LNCaP clone FGC (cell line): ENCODE measurements at places on chromosomes 1 and 21.

GRCh38 chr1:63906047-63906704, 132.4 kb downstream of the ROR1 start:
- no peak for DNase-seq

GRCh38 chr1:67677408-67677807, 7.6 kb upstream of the GADD45A start:
- DNase-seq, result no peak

DNA sequence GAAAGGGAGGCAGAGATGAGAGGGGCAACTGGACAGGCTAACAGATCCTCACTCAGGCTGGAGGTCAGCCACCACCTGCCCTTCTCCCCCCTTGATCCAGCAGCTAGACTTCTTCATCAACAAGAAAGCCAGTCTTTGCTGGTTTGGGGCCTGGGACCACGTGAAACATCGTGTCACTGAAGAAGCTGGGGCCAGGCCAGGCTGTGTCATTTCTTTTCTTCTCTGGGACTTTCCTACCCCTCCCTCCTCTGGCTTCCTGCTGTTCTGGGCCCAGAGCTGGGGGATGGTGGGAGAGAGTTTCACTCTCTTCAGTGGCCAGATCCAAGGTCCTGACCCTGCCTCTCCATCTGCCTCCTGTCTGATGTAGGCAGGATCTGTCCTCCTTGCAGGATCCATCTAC, 18.1 kb upstream of the SLC26A9 start:
- no peak for DNase-seq

DNA sequence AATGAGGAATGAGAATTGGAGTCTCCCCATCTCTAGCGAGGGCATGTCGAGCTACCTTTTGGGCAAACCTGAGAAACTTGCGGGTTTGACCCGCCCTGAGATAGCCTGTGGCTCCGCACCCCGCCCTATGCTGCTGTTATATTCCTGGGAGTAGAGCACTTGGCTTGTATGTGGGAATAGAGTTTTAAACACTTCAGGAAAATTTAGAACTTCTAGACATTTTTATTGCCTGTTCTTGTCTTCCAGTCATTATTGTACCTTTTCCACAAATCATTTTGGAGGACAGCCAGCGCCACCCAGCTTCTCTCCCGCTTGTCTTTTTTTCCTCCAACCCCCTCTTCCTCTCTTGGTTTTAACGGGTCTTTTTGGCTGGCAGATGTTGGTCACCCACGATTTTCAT, 738 bp downstream of the GNPAT start:
- no peak for DNase-seq

GRCh38 chr1:208047476-208047934, 136.6 kb upstream of the CD34 start:
- DNase-seq, result no peak

DNA sequence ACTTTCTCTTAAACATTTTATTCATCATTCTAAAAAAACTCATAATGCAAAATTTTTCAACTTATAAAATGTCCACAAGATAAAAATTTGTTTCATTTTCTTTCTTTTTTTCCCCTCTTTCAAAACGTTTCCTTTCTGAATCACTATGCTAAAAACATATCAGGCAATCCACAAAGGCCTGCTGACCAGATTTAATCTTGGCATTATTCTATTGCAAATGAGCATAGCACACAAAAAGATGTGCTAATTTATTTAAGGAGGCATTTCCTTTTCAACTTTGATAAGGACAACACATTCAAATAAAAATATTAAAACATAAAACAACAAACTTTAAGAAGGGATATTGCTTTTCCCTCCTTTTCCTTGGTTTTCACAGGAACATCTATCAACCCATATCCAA, 215.3 kb upstream of the FOXD3 start:
- no peak for DNase-seq

- DNase-seq, result no peak
Observed at GRCh38 chr1:85611856-85612255, 31.3 kb downstream of the CCN1 start.

DNA sequence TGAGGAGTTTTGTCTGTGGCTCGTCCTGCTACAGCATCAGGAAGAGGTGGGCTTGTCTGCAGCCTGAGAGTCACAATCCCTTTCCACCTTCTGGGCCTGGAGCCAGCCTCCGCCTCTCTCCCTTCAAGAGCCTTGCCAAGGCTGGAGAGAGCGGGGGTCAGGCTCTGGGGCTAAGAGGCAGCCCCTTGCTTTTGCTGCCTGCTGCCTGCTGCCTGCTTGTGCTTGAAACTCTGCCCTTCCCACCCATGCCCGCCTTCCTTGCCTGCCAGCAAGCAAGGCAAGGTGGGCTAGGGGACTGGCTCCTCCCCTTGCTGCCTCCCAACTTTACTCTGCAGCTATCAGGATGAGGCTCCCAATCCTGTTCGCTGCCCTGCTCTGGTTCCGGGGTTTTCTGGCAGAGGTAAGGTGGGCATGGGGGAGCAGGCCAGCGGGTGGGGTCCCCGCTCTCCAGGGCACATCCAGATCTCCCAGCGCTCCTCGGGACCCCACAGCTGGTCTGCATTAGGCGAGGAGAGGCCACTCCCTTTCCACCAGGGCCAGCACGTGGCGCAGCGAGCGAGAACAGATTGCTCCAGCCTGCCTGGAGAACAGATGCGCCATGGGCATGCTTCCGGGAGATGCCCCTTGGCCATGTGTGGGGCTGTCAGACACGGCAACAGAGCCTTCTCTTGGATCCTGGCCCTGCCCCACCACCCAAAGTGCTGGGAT, 7.5 kb upstream of the PTPN7 start:
- no peak for DNase-seq

GRCh38 chr1:117793413-117793812, 136.0 kb downstream of the GDAP2 start:
- DNase-seq, result no peak

DNA sequence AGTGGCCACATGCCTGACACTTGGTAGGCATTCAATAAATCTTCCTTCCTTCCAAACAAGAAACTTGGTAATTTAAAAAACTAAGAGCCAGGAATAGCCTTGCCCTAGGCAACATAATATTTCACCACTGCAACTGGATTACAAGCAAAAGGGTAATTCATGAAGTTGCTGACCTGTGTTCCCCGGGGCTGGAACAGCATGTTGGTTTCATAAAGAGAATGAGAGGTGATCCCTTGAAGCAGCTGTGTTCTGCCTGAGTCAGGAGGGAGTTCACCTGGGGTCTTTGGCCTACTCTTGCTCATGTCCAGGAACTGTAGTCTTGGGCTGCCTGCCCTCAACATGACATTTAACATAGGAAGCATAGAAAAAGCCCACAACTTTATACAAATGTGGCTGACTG, 329.0 kb upstream of the DAB1 start:
- DNase-seq, result no peak

DNA sequence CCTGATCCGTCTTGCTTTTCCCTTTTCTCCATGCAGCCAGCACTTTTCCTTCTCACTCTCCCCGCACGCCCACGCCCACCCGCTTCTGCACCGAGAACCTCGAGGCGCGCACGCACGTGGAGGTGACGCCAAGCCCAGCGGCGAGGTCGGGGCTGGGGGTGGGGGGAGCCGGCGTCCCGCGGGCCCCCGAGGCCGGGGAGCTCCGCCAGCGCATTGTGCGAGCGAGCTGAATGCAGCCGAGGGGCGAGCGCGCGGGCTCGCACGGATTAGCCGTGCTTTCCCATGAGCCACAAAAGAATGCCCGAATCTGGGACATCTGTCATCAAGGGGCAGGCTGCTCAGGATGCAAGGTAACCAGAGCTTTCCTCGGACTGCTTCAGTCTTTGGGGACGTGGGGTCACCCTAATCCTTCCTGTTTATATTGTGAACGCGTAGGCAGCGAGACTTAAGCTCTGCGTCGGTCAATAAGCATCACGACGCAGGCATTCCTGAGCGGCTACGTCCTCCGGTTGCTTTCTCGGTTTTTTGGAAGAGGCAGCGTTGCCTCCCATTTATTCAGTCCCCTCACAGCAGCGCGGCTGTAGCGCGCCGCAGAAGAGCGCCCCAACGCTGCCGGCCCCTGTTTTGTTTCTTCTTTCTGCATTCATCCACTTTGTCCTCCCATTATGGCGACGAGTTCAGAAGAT, 67.3 kb upstream of the AKT3 start:
- DNase-seq, result no peak

GRCh38 chr1:78033797-78034172, 12.0 kb upstream of the GIPC2 start:
- DNase-seq, result no peak

- DNase-seq, result no peak
Observed at GRCh38 chr1:238501290-238501689, 610.6 kb upstream of the ZP4 start.

DNA sequence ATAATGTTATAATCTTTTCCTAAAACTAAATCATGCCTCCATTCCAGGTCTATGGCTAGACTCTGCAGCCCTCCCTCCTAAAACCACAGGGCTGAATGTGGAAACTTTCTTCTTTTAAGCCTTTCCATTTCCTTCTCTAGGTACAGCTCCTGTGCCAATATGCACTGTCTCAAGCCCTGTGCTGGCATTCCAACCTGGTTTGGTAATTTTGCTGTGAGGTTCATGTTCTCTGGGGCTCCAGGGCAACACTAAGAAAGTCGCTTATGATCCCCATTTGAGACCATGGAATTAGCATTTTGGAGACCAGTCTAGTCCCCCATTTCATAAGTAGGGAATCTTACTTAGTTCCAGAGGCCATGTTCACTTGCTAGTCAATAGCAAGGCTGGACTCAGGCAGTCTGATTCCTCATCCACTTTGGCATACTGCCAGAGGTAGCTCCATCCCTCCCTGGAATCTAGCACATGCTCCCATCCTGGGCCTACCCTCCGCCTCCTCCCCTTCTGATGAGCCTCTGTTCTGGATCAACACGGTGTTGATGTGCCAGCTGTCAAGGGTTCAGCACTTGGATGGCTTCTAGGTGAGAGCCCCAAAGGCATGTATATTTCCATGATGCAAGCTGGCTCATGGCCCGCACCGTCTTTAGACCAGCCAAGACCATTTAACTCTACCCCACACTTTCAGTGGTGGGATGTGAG, 36.5 kb downstream of the ZMYND12 start:
- no peak for DNase-seq
